ENCODE measurements at places on chromosomes 6 and 20. TPM values are rescaled to one million over a fixed set of nuclear protein-coding genes. Genes with fewer than 3 reads are reported as not detected.

TMEM244 gene
- not detected for total RNA-seq

ZNF334 gene
- 0.96 TPM for total RNA-seq

RIMS4 gene
- 0.96 TPM for total RNA-seq

TRIM15 gene
- total RNA-seq: not detected

CST3 gene
- 699 TPM for total RNA-seq

TRDN gene
- total RNA-seq: 0.96 TPM

C6orf58 gene
- total RNA-seq: 0.44 TPM

BEND6 gene
- total RNA-seq: 1.0 TPM

MICAL1 gene
- 29.8 TPM for total RNA-seq

OR14J1 gene
- total RNA-seq: not detected

TASP1 gene
- 26.1 TPM for total RNA-seq

BMP5 gene
- total RNA-seq: 5.1 TPM

MAS1 gene
- not detected for total RNA-seq

OR2B6 gene
- total RNA-seq: not detected

ULBP1 gene
- total RNA-seq: 0.29 TPM

CYB5R4 gene
- 7.8 TPM for total RNA-seq

TSPO2 gene
- not detected for total RNA-seq

TTLL9 gene
- 2.9 TPM for total RNA-seq

TNNC2 gene
- 4.8 TPM for total RNA-seq

HLA-E gene
- 420 TPM for total RNA-seq

THBS2 gene
- 145 TPM for total RNA-seq

SEMG1 gene
- total RNA-seq: not detected

PTCRA gene
- not detected for total RNA-seq

SLC44A4 gene
- total RNA-seq: 0.32 TPM

MEI4 gene
- total RNA-seq: not detected

TRIM31 gene
- not detected for total RNA-seq

SLCO4A1 gene
- total RNA-seq: 8.8 TPM

OGFRL1 gene
- total RNA-seq: 49.1 TPM

TCF21 gene
- not detected for total RNA-seq

C2 gene
- 10.2 TPM for total RNA-seq

MANEA gene
- total RNA-seq: 21.8 TPM

PDYN gene
- not detected for total RNA-seq

PXDC1 gene
- 122 TPM for total RNA-seq

NHSL1 gene
- total RNA-seq: 17.4 TPM

GPRC6A gene
- total RNA-seq: not detected

SLC25A27 gene
- total RNA-seq: 37.4 TPM

TFAP2D gene
- total RNA-seq: not detected

FOXF2 gene
- 0.73 TPM for total RNA-seq

HDGFL1 gene
- not detected for total RNA-seq

MYMX gene
- total RNA-seq: 2.9 TPM

SNX9 gene
- 61.6 TPM for total RNA-seq

SSTR4 gene
- not detected for total RNA-seq

CD93 gene
- total RNA-seq: 36.5 TPM

PROKR2 gene
- total RNA-seq: not detected

TLDC2 gene
- not detected for total RNA-seq

STXBP5 gene
- 26.9 TPM for total RNA-seq

BPIFB4 gene
- not detected for total RNA-seq

SGK2 gene
- 6.4 TPM for total RNA-seq

FERMT1 gene
- total RNA-seq: 2.0 TPM

HNF4A gene
- total RNA-seq: 1.6 TPM

MAK gene
- 0.59 TPM for total RNA-seq

All from breast epithelium (tissue), 4 donors.